CD8-positive, alpha-beta T cell (primary cell): ENCODE measurements at places on chromosomes 12 and 14.

DNA sequence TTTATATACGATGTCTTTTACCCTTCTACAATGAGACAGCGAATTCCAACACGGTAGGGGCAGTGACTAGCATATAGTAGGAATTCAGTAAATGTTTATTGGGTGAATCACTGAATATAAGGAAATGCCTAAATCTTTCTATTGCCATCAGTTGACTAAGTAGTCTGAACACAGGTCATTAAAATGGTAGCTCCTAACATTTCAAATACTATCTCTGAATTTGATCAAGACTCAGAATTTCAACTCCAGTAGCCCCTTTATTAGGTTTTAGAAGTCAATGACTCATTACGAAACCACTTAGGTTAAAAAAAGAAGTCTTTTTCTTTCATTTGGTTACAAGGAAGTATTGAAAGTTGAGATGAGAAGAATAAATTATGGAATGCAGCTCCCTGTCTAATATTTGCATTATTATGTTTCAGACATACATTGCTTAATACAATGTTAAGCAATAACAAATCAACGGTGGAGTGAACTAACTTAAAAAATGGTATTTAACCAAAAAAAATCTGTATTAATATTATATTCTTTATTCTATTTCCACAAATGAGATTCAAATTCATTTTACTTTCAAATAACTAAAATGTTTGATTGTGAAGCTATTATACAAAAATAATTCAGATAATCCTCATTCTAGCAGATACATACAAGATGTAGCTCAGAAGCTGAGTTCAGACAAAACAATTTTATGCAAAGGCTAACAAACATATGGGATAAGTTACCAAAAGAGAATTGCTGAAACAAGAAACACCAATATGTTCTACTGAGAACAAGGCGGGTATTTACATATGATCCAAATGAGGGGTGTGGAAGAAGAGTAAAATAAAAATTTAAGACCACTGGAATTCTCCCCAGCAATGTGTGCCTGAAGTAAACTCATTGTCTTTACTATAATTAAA is 302.7 kb downstream of the CEP128 start:
- no peak for DNase-seq

GRCh38 chr12:54005853-54006558 is 2.8 kb upstream of the HOXC8 start:
- DNase-seq = peak; percentile 71

DNA sequence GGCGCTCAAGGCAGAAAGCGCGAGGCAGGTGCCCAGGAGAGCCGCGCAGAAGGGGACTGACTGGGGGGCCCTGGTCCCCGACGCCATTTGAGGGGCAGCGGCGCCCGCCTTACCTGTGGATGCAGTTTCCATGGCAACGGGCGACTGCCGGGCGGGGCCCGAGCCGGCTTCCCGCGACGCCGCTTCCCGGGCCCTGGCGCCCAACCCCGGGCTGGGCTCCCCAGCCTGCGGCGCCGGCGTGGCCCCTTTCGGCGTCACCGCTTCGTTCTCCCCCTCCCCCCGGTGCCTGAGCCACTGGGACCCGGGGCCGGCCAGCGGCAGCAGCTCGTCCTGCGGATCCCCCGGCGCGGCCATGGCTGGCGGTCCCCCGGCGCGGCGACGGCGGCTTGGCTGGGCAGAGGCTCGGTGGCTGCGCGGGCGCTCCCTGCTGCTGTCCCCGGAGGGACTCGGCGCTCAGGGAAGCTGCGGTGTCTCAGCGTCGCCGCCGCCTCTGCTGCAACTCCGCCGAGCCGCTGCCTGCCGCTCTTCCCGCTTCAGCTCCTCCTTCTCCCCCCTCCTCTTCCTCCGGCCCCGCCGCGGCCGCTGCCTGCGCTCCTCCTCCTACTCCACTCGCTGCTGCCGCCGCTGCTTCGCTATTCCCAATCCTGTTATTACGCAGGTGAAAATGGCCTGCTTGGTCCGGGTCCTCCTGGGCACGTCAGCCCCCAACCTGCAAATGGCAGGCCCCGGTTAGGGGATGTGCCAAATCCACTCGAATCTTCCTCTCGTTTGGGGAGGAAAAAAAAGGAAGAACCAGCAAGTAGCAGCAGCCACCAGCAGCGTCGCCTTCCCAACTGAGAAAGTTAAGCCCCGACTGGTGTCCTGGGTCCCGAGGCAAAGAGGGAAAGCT is at the start of gene RTN1:
RTN1 (minus strand) TSS at position 500 of the 889 bp plus-strand sequence; CDS start at position 354, 146 bp downstream.
- DNase-seq = no peak

- DNase-seq = no peak
Observed at GRCh38 chr12:94149781-94150239, 1.4 kb downstream of the PLXNC1 start.

GRCh38 chr12:100901266-100901665 is 106.7 kb downstream of the ANO4 start:
- DNase-seq = no peak

GRCh38 chr14:97603201-97603600 is 806.0 kb downstream of the VRK1 start:
- DNase-seq = peak; percentile 73

DNA sequence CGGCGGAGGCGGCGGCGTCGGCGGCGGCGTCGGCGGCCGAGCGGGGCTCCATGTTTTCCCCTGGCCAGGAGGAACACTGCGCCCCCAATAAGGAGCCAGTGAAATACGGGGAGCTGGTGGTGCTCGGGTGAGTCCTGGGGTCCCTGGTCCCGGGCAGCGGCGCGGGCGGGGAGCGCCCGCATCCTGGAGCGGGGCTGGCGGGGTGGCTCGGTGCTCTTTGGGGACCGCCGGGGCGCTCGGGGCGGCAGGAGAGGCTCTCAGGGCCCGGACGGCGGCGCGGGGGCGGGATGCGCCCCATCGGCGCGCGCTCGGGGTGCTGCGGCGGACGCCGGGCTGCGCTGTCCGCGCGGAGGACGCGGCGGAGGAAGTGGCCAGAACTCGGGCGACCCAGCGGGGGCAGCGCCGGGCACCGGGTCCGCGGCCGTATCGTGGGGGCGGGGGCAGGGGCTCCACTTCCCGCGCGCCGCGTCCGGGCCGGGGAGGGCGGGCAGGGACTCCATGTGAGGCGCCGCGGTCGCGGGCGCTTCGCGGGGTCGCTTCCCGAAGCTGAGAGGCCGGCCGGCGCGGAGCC is 485 bp downstream of the PELI2 start:
- DNase-seq = peak; percentile 33
